ENCODE measurements at places on chromosomes 7 and 10.

DNA sequence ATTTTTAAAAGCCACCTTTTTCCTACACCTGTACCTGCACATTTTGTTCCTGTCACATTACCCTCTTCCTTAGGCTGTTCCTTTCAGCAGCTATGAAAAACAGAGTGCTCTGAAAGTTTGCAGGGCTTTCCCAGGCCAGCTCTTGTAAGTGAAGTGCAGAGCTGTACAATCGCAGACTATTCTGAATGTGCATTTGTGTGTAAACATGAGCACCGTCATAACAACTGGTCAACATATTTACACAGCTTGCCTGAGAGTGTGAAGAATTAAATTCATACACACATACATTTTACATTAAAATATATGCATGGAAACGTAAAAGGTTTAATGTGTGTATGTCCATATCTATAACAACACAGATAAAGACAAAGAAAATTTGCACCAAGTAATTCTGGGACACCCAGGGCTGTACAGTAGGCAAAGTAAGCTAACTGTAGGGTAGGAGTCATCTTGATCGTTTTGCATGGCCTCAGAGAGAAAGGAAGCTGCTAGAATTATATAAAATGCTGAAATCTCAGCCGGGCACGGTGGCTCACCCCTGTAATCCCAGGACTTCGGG lies 23.6 kb upstream of the LYZL1 start:
- DNase-seq: no peak

DNA sequence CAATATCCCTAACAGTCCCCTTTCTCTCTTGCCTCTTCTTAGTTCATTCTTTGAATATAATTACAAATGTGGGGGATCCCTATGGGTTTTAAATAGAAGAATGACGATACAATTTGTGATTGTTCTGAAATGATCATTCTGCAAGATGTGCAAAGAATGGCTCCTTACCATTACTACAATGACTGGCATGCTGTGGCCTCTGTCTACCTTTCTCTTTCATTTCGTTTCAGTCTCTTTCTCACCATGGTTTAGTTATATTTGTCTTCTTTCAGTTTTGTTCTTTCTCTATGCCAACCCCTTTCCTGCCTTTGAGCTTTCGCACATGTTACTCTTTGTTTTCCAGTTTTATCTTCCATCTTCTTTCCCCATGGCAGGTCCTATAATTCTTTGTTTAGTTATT lies 176.5 kb downstream of the SUGCT start:
- no peak for DNase-seq

DNA sequence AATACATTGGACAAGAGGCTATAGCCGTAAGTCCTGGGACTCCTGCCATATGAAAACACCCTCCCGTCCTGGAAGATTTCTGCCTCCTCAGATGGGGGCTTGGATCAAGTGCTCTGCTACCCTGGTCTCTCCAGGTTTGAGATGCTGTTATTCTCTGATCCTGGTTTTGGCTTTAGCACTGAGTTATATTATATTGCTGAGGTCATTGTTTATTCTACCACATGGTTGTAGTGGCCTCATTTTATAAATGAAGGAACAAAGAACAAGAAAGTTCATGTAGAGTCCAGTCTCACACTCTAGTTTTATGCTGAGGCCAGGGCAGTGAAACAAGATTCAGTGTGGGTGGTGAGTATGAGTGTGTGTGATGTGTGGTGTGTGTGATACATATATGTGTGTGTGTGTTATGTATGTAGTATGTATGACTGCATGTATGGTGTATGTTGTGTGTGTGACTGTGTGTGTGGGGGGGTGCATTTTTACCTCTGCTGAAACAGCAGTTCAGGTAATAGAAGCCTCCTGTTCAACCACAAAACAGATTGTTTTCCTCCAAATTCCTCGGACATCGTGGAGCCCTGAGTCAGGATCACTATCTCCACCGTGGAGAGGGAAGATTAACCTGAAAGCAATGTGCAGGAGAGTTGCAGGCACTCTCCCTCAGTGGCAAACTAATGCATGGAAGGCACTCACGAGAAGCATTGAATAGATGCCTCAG lies 80.7 kb downstream of the C7orf25 start:
- DNase-seq: no peak

- DNase-seq: no peak
Observed at GRCh38 chr10:63390521-63390920, 75.3 kb downstream of the JMJD1C start.
